ENCODE measurements at places on chromosomes 3 and 15.
A peak's percentile ranks its signal among the peaks of the same experiment; 100 is the strongest.

DNA sequence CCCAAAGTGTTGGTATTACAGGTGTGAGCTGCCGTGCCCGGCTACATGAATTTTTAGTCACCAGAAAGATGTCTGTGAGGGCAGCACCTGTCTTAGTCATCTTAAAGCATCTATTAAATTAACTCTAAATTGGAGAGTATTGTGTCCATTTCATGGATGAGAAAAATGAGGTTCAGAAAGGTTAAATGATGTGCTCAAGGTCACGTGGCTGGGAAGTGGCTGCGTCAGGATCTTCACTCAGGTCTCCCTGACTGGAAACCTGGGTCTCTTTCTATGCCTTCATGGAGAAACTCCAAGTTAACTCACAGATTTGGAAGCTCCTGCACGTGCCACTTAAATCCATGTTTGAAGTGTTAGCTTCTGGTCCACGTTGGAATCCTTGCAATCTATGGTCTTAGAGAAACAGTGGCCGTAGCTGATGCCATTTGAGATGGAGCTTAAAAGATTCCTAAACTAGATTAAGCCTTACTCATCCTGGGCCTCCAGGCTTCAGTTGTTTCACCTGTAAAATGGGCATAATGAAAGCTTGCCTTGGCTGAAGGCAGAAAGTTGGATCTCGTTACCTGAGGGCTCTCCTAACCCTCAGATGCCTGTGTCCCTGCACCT lies 5.2 kb upstream of the TMEM40 start:
- no peak for DNase-seq

GRCh38 chr15:100111125-100112060 lies 230.4 kb downstream of the ADAMTS17 start:
- DNase-seq = peak; percentile 43

DNA sequence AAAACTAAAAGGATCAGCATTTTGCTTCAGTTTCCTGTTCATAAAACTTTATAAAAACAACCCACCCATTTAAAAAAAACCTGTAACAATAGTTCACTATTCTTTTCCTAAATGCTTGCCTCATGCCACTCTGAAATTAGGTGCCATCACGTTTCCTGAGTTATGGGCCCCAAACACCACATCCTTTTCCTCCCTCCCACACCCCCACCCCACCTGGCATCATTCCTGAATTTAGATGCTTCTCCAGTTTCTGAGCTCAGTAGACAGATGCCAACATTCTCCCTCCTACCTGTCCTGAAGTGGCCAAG lies 11.9 kb upstream of the ARHGEF3 start:
- no peak for DNase-seq

- no peak for DNase-seq
Observed at GRCh38 chr3:32862247-32862935, 44.6 kb downstream of the TRIM71 start.

- no peak for DNase-seq
Observed at GRCh38 chr3:58021072-58021959, 13.1 kb downstream of the FLNB start.

GRCh38 chr3:48356419-48356818 lies 15.6 kb upstream of the FBXW12 start:
- no peak for DNase-seq

DNA sequence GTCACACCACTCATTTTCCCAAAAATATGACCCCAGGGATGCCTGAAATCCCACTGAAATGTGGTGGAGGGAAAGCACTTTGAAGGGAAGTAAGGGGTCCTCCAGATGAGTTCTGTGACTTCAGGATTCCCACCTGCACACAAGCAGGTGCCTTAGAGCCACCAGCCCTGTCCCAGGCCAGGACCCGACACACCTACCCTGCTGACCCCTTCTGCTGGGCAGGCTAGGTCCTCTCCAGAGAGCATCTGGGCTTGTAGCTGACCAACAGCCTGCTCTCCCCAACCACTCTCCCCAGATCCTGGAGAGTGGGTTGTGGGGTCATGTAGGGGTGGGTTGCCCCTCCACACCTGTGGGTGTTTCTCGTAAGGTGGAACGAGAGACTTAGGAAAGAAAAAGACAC lies 14.9 kb upstream of the CILP start:
- no peak for DNase-seq

DNA sequence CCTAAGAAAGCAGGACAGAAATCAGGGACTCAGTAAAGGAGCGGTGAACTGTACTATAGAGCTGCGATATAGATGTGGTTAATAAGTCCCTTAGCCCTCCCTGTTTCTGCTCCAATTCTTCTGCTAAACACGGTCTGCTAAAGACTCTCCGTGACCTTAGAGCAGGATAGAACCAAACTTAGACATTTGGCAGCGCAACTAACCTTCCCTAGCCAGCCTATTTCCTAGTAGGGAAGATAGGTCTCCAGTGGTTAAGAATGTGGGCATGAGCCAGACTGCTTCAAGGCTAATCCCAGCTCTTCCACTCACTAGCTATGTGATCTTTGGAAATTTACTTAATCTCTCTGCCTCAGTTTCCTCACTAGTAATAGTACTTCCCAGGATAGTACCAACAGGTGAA lies 193.6 kb upstream of the IL12A start:
- no peak for DNase-seq

DNA sequence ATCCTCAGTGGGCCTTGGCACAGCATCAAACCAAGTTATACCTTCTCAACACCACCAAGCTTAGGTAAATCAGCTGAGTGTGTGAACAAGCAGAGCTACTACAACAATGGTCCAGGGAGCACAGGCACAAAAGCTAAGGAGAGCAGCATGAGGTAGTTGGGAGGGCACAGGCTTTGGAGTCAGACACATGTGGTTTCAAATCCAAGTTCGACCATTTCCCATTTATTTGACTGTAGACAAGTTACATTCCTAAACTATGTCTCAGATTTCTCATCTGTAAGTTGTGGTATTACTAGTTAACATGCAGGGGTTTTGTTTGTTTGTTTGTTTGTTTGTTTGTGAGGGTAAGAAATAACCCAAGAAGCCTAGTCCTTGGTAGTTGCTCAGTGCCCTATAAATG lies 46.9 kb downstream of the MLH1 start:
- no peak for DNase-seq

- no peak for DNase-seq
Observed at GRCh38 chr3:161576714-161577510, 80.3 kb downstream of the OTOL1 start.

GRCh38 chr3:60610441-60611112 lies 640.7 kb downstream of the FHIT start:
- DNase-seq = no peak

GRCh38 chr3:46471371-46471914 lies 6.7 kb upstream of the LTF start:
- DNase-seq = no peak

- DNase-seq = no peak
Observed at GRCh38 chr15:34652726-34653033, 69.2 kb upstream of the GOLGA8B start.

DNA sequence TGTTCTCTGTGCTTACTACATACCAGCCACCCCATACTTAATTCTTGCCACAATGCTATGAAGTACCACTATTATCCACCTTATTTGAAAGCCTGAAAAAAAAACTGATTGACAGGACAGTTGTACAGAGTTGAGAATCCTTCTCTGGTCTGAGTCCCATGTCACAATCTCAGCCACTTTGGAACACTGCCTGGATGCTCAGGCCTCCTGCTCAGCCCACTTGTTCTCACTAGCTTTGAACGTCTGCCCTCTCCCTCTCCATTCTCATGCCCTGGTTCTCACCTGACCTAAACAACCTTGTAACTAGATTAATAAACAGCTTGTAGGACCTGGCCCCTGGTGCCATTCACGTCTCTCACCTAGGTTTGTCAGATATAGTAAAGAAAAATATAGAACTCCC lies 53.9 kb downstream of the TRIM69 start:
- no peak for DNase-seq

DNA sequence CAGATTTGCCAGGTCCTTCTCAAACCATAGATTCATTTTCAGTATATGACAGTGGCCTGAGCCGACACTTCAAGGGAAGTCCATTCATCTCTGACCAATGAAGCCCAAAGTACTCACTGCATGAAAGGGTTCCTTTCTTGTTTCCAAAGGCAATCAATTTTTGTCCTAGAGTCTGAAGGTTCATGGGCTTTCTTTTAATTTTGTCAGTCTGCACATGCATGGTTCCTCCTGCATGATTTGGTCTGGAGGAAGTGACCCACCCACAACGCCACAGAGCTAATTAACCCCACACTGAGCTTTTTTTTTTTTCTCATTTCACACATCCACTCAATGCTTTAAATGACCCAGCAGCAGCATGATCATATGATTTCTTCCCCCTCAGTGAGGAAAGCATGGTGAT lies 216.4 kb downstream of the TIGIT start:
- DNase-seq = no peak

DNA sequence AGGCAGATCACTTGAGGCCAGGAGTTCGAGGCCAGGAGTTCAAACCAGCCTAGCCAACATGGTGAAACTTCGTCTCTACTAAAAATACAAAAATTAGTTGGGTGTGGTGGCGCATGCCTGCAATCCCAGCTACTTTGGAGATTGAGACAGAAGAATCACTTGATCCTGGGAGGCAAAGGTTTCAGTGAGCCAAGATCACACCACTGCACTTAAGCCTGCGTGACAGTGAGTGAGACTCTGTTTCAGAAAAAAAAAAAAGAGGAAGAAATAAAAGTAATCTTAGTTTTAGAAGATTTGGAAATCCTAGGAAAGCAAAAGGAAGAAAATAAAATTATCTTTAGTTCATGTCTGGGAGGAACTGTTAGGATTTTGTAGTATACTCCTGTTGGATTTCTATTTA lies 77.2 kb downstream of the IL12A start:
- DNase-seq = no peak

GRCh38 chr3:104279617-104280016 lies 1087.1 kb upstream of the ALCAM start:
- DNase-seq = no peak

DNA sequence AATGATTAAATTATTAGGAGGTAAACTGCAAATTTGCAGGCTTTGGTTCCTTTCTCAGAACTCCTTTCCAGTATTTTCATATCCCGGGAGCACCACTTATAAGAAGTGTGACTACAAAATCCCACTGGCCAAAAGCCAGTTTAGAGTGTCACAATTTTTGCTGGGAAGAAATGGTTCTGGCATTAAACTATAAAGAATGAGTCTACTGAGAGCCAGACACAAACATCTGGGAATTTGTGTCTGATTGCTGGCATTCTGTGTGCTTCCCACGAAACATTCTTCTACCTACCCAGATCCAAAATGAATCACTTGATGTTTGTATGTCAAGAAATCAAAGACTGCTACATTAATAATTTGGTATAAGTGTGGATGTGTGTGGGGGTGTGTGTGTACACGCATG lies 82.8 kb downstream of the DUT start:
- no peak for DNase-seq

GRCh38 chr3:19702416-19703078 lies 231.5 kb downstream of the EFHB start:
- no peak for DNase-seq

- no peak for DNase-seq
Observed at GRCh38 chr3:48859206-48859605, 11.5 kb upstream of the PRKAR2A start.

DNA sequence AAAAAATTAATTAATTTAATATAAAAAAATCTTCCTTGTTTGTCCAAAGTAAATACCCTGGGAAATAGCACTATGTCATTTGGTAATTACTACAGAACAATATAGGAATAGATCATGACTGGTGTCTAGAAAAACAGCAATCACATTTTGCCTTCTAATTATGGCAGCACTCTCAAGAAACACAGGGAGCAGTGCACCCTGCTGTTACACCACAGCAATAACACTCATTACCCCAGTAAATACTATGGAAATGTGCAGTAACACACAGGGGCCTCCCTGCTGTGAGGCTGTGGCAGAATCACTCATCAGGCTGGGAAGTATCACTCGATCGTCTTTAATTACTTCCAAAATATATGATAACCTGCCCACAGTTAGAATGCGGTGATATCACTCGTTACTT lies 646.0 kb downstream of the TUSC7 start:
- DNase-seq = no peak

GRCh38 chr3:44076221-44076829 lies 165.4 kb upstream of the TOPAZ1 start:
- no peak for DNase-seq

All from stimulated activated CD4-positive, alpha-beta T cell treated with anti-CD3 and anti-CD28 coated beads, Interleukin-12 subunit alpha, Interleukin-12 subunit beta, amount 100 ng/mL, for 48 hours (primary cell).